ENCODE measurements at places on chromosomes 4 and X.

DNA sequence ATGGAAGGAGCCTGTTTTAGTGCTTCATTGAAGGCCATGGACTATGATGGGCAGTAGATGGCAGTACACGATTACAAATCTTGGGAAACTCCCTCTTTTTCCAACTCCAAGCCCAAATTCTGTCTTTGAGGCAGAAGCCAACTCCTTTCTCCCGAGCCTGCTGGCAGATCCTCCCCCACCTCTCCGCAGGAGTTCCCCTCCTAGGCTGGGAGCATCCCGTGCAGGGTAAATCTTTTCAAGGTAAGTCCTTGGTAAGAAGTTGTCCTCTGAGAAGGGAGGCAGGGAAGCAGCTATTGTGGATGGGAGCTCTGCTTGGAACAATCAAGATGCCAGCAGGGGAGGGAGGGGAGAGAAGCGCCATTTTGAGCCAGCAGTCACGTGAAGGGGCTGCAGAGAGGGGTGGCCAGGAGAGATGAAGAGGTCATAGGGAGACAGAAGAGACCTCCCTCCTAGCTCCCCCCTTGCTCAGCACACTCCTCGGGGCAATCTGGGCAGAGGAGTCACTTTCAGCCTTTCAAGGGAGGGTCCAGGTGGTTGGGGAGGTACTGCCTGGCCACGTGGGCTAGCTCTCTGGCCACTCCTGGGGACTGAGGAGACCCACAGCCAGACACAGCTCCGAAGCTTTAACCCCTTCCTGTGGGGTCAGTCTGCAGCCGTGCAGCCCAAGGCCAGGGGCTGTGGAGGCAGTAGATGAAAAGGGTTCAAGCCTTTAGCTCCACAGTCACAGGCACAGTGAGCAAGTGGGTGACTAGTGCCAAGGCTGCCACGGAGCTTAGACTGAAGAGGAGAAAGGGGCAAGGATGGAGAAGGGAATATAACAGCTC, 9.6 kb downstream of the CC2D2A start:
- DNase-seq = peak; percentile 49

DNA sequence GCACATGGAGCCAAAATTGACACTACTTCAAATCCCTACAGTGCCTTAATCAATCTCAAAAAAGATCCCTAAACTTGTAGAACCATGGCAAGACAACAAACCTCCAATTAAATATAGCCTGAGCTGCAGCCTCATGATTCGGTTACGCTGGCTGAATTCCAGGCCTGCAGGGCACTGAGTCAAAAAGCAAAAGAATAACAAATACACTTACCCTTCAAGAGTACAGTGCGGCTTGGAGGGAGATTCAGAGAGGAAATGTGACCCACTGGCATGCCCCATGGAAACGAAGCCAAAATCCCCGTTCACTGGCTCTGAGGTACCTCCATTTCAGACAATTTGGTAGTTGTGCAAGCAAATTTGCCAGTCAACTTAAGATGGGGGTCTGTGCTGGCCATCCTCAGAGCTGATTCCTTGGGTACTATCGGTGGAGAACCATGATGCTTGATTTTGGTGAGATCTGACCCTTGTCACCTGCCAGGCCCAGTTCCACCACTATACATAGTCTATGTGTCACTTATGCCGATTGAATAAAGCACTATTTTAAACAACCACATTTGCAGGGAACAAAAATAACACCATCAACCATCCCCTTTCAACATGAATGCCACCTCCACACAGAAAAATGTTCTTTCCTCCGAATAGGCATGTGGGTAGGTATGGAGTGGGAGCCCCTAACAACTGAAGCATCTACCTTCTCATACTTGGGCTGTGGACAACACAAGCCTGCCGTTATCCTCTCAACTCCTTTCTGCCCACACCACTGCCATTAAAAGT, 2.1 kb downstream of the C4orf54 start:
- no peak for DNase-seq

DNA sequence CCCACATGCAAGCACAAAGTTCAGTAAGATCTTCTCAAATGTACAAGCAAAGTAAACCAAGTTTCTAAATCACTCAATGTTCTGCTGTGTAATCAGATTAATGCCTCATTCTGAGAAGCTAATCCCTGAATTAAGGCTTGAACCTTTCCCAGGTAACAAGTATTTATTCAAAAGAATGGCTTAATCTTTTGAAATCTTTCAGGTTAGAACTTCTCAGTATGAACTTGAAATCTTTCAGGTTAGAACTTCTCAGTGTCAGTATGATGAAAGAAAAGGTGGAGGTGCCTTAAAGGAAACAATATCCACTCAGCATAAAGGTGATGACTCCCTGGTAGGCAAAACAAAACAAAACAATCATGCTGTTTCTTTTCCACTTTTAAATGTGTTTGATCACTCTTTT, 29.0 kb downstream of the TMPRSS11B start:
- DNase-seq = no peak

DNA sequence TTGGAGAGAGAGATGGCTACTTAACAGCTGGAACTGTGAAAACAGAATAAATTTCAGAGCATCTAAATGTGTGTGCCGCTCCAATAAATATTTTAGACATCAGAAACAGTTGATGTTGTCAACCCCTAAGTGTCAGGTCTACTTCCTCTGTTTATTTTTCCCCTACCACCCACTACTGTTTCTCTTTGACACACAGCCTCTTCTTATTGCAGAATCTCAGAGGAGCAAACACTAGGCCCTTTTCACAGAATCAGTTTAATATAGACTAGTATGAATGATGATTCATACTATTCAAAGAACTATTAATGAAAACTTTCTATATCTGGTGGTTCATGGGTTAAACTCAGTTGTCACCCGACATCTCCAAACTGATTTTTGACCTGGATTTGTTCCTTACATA, 33.9 kb downstream of the NAA11 start:
- DNase-seq = no peak

Measured in NCI-H748 treated with DMSO at 0.1 percent for 48 hours (cell line).